Stimulated activated CD8-positive, alpha-beta memory T cell treated with anti-CD3 and anti-CD28 coated beads, Interleukin-4, amount 100 ng/mL, for 24 hours (primary cell): ENCODE measurements at places on chromosomes 12 and 14.

DNA sequence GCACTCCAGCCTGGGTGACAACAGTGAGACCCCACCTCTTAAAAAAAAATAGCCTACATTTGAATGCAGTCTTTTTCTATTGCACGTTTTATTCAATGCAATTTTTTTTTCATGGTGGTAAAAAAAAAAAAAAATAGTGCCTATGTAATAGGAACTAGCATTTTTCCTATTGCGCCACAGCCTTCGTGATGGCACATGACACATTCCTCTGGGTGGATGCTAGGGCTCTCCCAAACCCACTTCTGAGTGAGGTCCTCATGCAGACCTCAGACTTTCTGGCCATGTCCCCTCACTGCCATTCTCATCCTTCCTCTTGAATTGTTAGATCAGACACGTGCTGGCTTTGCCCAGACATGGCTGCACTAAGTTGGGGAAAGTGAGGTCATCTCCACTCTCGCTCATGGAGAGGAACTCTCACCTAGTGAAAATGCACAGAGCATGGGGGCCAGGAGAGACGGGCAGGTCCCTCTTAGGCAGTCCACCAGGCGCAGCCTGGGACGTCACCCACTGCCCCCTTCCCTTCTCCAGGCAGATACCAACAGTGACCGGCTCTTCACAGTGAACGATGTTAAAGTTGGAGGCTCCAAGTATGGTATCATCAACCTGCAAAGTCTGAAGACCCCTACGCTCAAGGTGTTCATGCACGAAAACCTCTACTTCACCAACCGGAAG is 19.2 kb downstream of the DCAF4 start:
- no peak for DNase-seq

- DNase-seq = no peak
These were observed 177.0 kb downstream of the C12orf75 start for GRCh38 chr12:105507311-105508038.

DNA sequence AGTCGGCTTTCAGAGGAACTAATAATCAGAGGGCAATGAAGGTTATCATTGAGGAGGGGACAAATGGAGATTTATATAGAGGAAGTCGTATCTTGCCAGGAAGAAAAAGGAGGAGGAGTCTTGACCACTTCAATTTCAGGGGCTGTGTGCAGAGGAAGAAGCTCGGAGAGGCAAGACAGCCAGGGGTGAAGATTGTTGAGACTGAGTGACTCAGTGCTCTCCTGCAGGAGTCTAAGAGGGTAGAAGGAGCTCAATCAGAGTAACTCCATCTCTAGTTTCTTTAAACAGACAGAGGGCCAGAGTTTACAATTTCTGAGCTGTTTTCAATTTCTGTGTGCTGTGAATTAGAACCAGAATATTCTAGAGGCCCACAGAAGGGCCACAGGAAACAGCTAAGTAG is 439.3 kb upstream of the PRICKLE1 start:
- DNase-seq = no peak

GRCh38 chr14:86055512-86056075 is 525.6 kb downstream of the FLRT2 start:
- no peak for DNase-seq

GRCh38 chr14:104805326-104805678 is 4.4 kb downstream of the ZBTB42 start:
- no peak for DNase-seq

DNA sequence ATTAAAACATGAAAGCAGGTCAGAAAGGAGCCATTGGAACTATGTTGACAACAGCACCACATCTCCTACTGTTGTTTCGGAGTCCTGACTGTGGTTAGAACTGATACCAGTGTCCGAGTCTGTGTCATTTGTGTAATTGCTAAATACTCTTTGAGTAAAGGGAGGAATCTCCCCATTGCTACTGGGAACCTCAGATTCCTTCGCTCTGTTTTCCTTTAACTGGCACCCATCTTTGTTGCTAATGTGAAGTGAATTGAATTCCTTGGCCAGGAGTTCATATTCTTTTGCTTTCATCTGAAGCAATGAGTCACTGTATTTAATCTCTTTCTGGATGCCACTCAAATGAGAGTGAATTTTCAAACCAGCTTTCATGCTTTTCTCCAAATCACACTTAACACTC is 31.5 kb downstream of the RASSF9 start:
- no peak for DNase-seq

- no peak for DNase-seq
These were observed 83.4 kb downstream of the KIF26A start for GRCh38 chr14:104221636-104222369.

DNA sequence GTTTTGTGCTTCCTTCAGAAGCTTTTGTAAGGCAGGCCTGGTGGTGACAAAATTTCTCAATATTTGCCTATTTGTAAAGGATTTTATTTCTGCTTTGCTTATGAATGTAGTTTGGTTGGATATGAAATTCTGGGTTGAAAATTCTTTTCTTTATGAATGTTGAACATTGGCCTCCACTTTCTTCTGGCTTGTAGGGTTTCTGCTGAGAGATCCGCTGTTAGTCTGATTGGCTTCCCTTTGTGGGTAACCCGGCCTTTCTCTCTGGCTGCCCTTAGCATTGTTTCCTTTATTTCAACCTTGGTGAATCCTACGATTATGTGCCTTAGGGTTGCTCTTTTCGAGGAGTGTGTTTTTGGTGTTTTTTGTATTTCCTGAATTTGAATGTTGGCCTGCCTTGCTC is 58.2 kb downstream of the NUBPL start:
- DNase-seq = no peak

DNA sequence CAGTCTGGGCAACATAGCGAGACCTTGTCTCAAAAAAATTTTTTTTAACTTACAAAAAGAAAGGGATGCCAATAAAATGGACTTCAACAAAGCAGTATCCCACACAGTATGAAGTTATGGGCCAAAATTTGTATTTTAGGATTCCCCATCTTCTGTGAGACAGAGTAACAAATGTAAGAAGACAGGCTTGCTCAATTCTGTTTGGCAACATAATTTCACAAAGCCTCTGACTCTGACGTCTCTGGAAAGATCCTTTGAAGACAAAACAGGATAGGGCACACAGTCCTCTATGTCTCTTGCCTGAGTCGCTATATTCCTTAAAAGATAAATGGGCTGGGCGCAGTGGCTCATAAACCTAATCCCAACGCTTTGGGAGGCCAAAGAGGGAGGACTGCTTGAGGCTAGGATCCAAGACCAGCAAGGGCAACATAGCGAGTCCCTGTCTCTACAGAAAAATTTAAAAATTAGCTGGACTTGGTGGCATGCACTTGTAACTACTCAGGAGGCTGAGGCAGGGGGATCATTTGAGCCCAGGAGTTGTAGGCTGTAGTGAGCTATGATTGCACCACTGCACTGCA is 1.1 kb upstream of the HOMEZ start:
- no peak for DNase-seq

DNA sequence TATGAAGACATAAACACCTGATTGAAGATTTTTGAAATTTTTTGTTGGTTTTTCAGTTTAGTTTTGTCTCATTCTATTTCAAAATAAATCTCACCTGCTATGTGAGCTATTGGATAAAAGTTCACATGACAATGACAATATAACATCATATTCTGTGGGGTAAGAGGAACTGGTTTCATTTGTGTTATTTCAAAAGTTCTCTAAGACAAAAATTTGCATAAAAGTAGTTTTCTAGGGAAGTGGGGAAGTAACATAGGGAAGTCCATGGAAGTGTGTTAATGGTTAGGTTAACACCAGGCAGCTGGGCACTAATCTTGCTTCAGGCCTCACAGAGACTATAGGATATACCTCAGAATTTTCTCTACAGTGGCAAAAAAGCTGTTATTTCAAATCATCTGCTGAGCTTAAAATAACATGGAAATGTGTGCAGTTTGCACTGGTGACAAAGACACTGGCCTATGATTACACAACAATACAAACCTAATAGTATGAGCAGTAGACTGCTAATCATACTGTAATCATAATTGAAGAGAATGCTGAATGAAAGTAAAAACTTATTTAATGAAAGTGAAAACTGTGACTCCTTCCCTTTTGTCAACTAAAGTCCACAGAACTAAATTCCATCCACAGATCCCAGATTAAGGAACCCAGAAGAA is 710.6 kb upstream of the TMEM132C start:
- DNase-seq = no peak

DNA sequence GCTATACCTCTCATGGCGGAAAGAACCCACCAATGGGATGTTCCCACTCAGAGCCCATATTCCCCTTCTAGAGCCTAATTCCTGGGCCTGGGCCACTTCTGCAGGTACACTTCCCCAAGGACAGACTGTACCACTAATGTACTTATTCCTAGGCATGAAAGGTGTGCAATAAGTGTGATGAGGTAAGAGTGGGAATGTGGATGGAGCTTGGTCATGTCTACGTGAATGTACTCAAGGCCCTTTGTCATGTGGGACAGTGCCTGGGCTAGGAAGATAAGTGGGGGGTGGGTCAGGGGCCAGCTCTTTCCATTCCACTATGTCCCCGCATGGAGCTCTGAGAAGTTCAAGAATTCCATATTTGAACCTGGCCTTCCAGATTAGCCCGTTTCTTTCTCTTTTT is 63.4 kb upstream of the FUT8 start:
- no peak for DNase-seq

DNA sequence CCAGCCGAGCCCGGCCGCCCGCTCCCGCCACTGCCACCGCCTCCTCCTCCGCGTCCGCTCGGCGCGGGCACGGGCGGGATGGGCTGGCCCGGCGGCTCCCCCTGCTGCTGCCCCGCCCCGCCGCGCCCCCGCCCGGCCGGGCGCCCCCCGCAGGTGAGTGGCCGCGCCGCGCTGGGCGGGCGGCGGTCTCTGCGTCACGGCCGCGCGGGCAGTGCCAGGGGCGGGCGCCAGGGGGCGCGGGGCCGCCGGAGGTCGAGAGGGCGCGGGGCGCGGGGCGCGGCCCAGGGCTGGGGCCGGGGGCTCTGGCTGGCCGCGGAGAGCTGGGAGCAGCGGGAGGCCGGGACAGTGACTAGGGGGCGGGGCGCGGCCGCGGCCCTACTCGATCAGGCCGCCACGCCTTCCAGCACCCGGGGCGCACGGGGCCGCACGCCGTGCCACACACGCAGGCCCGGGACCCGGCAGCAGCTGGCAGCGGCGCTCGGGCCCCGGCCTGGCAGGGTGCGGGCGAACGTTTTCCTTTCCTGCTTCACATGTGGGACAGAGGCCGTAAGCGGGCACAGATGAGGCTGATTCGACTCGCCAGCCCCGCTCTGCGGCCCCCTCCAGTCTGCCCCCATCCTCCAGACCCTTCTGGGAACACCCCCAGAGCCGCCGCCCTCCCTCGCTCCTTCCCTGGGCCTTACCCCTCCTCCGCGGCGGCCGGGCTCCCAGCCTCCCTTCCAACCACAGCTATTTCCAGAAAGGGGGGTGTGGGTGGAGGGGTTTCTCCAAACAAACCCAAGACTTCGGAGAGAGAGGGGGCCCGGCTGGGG is 2.4 kb upstream of the TNS2 start:
- peak; percentile 58 for DNase-seq

DNA sequence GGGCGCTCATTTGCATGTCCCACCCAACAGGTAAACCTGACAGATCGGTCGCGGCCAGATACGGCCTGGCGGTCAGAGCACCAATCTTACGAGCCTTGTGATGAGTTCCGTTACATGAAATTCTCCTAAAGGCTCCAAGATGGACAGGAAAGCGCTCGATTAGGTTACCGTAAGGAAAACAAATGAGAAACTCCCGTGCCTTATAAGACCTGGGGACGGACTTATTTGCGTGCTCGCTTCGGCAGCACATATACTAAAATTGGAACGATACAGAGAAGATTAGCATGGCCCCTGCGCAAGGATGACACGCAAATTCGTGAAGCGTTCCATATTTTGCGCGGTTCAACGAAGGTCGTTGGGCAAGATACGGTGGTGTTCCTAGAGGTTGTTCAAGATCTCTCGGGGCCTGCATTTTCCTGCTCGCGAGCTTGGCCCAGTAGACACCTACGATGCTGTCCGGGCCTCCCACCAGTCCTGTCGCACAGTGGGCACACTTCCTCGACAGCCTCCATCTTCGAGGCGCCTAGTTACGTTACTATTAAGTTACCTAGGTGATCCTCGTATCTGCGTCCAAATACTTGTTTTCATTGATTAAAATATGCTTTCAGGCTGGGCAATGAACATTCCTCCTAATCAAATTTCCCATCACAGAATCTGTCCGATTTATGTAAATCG is at the start of gene RNU6-7:
Gene RNU6-7, plus strand, starts transcription at position 230 of the 675 bp plus-strand sequence.
- peak; percentile 2 for DNase-seq

GRCh38 chr12:120366845-120367232 is 2.1 kb downstream of the MSI1 start:
- DNase-seq = no peak

GRCh38 chr14:28571636-28572035 is 195.0 kb upstream of the FOXG1 start:
- no peak for DNase-seq

DNA sequence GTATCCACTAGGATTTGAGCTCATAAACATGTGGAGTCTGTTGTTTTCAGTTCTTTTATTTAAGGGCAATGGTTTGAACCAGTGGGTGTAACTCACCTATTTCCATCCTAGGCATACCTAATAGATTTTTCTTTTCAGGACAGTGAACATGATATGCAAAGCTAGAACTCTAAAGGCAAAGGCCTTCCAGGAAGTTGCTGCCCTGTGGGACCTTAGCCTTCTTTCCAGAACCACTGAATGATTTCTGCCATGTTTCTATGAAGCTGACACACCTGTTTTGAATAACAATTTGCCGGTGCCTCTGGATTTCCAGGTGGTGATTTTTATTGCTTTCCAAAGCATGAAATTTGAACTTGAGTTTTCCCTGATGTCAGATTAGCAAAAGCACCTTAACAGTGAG is 372.9 kb upstream of the FAR2 start:
- no peak for DNase-seq

DNA sequence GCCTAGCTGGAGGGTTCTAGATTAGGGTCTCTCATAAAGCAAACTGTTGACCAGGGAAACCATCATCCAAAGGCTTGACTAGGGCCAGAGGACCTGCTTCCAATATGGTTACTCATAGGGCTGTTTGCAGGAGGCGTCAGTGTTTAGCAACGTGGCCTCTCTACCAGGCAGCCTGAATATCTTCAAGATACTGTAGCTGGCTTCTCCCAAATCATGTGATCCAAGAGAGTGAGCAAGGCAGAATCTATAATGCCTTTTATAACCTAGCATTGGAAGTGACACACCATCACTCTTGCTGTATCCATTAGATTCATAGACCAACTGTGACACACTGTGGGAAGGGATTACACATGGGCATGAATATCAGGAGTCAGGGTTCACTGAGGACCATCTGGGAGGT is 17.3 kb downstream of the TPH2 start:
- DNase-seq = no peak

- DNase-seq = no peak
These were observed 343.7 kb downstream of the CACNA1C start for GRCh38 chr12:2396448-2396871.

GRCh38 chr14:43449291-43449690 is 1057.8 kb downstream of the FSCB start:
- no peak for DNase-seq

DNA sequence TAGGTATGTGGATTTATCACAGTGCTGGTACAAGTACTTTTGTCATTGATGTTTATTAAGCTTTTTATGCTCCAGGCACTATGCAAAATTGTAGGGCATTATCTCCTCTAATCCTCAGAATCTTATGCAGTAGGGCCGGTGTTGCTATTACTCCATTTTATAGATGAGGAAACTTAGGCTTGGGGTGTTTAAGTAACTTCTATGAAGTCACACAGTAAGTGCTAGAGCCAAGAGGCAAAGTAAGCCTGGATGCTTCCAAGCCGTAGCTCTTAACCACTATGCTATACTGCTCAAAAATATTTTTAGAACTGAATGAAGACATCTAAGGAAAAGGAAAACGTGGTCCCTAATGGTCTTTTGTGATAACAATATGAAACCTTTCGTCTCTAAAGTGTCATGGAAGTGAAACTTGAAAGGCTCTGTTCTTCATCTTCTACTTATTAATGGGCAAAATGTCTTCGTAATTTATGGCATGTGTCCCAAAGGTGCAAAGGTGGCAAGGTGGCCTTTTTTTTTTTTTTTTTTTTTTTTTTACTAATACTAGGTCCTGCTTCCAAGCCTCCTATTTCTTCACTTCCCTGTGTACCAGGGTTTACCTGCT is 85.2 kb downstream of the ETV6 start:
- DNase-seq = no peak
